Mesothelial cell of epicardium (in vitro differentiated cells): ENCODE measurements at places on chromosomes 5 and 9. TPM values are rescaled to one million over a fixed set of nuclear protein-coding genes. Genes with fewer than 3 reads are reported as not detected.

DNA sequence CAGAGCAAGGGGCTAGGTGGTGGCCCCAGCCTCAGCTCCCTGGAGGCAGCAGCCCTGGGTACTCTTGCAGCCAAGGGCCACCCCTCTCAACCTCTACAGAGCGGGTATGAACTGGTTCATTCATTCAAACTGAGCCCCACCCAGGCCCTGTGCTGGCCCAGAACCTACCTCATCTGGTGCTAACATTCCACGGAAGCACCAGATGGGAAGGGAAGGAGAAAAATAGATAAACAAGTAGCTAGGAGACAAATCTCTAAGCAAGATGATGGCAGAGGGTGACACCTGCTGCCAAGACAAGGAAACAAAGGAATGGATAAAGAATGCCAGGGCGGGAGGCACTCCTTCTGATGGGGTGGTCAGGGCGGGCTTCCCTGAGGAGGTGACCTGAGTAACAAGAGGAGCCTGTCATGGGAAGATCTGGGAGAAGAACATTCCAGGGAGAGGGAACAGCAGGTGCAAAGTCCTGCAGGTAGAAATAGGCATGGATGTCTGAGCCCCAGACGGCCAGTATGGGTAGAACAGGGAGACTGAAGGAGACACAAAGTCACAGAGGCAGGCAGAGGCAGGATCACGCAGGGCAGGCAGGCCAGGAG, 6.1 kb downstream of the ST6GALNAC4 start:
- peaks cover 11% of the 10 kb centered on the region for H3K36me3 ChIP-seq
- peaks cover 3% of the 10 kb centered on the region for H3K4me1 ChIP-seq
- no peak overlapping the region for H3K27ac ChIP-seq
- no peak for DNase-seq
- H3K4me3 ChIP-seq: no peak overlapping the region

DNA sequence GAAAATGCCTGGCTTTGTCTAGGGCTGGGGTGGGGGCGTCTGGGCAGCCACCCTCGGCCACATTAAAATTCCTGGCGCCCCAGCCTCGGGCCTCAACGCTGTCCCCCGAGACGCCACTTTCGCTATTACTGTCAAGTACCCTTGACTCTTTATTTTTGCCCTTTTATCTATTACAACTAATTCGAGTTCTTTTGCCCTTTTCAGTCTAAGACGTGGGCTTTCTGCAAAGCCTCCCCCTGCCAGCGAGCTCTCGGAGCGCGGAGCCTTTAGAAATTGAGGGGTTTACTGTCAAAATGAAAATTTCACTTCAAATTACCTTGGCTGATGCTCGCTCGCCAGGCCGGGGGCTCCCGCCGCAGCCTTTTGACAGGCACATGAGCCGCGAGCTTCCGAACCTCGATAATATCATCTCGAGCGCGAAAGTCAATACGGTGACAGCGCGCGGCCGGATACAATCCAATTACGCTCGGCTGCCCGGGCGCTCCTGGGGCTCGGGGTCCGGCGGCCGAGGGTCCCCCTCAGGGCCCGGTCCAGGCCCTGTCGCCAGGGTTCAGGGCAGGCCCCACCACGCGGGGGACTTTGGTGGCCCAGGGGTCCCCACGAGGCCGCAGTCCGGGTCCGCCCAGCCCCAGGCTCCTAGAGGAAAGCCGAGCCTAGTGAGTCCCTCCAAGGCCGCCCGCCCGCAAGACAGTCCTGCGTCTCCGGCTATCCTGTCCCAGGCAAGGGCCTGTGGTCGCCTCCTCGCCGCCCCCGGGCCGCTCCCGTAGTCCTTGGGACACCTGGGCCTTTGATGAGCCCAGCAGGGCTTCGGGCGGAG, 6.7 kb downstream of the IRX4 start:
- H3K27me3 ChIP-seq: peaks cover 79% of the 10 kb centered on the region
- H3K36me3 ChIP-seq: no peaks in the 10 kb centered on the region
- peak overlapping the region; percentile 20 for H3K4me3 ChIP-seq
- DNase-seq: no peak
- H3K4me1 ChIP-seq: peaks cover 8% of the 10 kb centered on the region

- H3K27ac ChIP-seq: no peak overlapping the region
- H3K4me1 ChIP-seq: peaks cover 2% of the 10 kb centered on the region
- H3K4me3 ChIP-seq: no peak overlapping the region
Observed at GRCh38 chr5:115209279-115209678, 39.6 kb upstream of the TRIM36 start.

GRCh38 chr5:151094030-151094851, 13.4 kb upstream of the TNIP1 start:
- H3K27ac ChIP-seq: peak overlapping the region; percentile 22
- no peak overlapping the region for H3K4me3 ChIP-seq
- no peak for DNase-seq

DNA sequence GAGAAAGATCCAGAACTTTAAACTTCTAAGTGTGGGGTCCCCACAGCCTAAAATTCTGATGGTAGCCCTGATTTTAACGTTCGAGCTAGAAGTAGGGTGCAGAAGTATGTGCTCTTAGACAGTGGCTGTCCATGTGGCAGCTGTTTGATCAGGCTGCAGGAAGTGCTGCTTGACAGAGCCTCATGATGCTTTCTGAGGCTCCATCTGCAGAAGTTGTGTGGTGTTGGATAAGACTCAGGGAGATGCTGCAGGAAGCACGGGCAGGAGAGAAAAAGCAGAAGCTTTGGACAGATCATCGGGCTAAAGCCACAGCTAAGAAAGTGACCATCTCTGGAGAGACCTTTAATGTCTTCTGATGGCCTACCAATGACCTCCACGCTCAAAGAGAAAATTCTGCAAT, 8.1 kb downstream of the MTMR12 start:
- H3K4me3 ChIP-seq: no peak overlapping the region
- DNase-seq: no peak
- no peak overlapping the region for H3K27ac ChIP-seq

GRCh38 chr5:136015966-136016650, 12.7 kb upstream of the TGFBI start:
- H3K4me3 ChIP-seq: no peak overlapping the region
- no peak for DNase-seq

PCDHA10 gene
- total RNA-seq: 18.6 to 20.1 TPM (median 19.8 TPM) in 3 replicates

UBLCP1 gene
- 27.8 to 29.2 TPM (median 28.3 TPM) in 3 replicates for total RNA-seq
